ENCODE measurements at places on chromosomes 7 and 10. TPM values are rescaled to one million over a fixed set of nuclear protein-coding genes. Genes with fewer than 3 reads are reported as not detected.

FAM237B gene
- total RNA-seq, result not detected

GRCh38 chr7:100613412-100614175 is 1.3 kb downstream of the MOSPD3 start:
- no peaks in the 10 kb centered on the region for H3K27me3 ChIP-seq
- peak overlapping the region; percentile 82 for H3K4me3 ChIP-seq
- H3K4me1 ChIP-seq, result peaks cover 30% of the 10 kb centered on the region
- no peak for DNase-seq
- no peak overlapping the region for H3K27ac ChIP-seq

DNA sequence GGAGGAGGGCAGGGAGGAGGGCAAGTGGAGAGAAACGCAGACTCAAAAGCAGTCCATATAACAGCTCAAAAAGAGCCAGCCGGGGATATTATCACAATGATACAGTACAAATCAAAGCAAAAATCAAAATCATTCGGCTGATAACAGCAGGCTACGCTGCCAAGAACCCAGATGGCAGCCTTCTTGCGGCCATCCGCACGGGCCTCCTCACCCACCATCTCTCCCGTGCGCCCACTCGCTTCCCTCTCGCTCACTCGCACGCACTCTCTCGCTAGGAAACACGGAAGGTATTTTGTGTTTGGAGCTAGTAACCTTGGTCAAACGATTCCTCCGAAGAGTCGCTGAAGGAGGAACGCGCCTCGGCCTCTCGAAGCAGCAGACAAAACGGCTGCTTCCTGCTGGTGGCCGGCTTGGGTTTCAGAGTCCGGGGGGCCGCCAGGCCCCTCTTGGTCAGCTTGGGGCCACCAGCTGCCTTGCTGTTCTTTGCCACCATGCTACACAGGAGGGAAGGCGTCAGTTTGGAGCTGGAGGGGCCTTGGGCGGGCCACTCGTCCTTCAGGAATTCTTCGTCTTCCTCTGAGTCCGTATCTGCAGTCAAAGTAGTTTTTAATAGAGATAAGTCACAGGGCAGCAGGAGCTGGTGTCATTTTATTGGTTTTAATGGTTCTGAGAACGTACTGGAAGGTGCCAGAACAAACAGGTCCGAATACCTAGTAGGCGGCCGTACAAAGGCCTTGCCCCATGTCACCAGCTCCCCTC is 68.9 kb downstream of the SLC29A4 start:
- no peaks in the 10 kb centered on the region for H3K27me3 ChIP-seq
- no peak overlapping the region for H3K4me3 ChIP-seq
- peaks cover 11% of the 10 kb centered on the region for H3K36me3 ChIP-seq
- no peak overlapping the region for H3K27ac ChIP-seq
- H3K4me1 ChIP-seq, result no peaks in the 10 kb centered on the region

DNA sequence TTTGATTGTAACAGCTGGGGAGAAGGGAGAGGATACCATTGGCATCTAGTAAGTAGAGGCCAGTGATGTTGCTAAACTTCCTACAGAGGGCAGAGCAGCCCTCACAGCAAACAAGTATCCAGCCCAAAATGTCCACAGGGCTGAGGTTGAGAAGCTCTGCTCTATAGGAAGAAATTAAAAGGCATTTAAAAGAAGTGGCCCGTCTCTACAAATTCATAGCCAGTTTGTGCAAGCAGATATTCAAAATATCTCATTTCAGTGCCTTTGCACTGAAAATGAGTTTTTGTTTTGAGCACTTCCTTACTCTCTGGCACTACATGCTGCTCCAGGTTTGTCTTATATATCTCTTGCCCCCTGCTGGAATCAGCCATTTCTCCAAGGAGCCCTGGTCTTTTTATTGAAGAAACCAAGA is 330.0 kb downstream of the BBS9 start:
- DNase-seq, result no peak
- H3K4me3 ChIP-seq, result no peak overlapping the region
- H3K4me1 ChIP-seq, result no peaks in the 10 kb centered on the region
- H3K36me3 ChIP-seq, result no peaks in the 10 kb centered on the region
- no peaks in the 10 kb centered on the region for H3K27me3 ChIP-seq

DNA sequence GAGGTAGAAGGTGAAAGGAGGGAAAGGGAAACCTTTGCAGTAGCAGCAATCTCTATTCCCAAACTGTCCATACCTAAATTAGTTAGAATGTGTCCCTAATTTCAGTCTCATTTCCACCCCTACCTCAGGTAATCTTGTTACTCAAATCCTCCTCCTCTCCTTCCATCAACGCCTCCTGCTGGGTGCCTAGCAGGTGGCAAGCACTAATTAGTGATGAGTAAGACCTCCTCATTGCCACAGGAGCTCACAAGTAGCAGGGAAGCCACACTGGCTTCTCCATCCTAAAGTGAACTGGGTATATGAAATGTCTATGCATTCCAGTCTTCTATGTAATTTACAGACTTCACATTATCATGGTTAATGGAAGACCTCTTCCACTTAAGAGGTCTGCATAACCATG is 25.7 kb upstream of the FAM133B start:
- peaks cover 2% of the 10 kb centered on the region for H3K36me3 ChIP-seq
- no peaks in the 10 kb centered on the region for H3K27me3 ChIP-seq
- H3K27ac ChIP-seq, result no peak overlapping the region

DNA sequence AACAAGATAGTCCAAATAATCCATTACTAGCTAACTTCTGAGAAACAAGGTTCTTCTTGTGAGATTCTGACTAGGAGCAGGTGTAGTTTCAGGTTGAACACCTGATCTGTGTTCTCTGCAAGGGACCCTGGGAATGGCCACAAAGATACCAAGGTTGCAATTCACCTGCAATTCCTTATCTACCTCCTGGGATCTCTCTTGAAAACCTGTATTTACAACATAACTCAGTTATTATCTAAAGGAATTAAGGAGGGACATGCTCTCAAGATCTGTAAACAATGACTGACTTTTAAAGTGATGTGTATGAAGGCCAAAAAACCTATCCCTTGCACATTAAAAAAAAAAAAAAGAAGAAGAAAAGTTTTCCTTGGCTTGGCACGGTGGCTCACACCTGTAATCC is 54.8 kb downstream of the ABLIM1 start:
- no peak overlapping the region for H3K4me3 ChIP-seq
- no peaks in the 10 kb centered on the region for H3K27me3 ChIP-seq
- H3K4me1 ChIP-seq, result no peaks in the 10 kb centered on the region
- H3K27ac ChIP-seq, result no peak overlapping the region
- DNase-seq, result no peak

DNA sequence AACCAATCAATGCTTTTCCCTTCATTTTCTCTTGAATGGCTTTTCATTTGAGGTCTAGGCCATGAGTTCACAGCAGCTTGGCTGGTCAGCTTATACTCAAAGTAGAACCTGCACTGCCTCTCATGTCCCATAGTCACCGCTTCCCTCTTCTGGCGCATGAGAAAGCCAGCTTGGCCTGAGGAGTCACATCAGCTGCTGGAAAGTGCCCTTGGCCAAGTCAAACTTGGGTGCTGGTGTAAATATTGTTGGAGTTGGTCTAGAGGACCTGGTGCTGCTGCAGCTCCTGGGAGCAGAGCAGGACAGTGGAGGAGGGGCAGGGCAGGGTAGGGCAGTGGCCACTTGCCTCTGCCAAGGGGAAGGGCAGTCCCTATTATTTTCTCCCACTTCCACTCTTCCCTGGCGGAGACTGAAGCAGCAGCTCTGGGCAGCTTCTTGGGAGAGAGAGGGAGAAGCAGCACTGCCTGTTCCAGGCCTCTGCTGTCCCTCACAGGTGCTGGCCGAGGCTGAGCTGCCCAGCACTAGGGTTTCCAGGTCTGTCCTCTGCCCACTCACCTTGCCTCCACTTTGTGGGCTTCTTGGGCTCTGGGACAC is 12.8 kb downstream of the UBE2D4 start:
- no peaks in the 10 kb centered on the region for H3K27me3 ChIP-seq
- no peak overlapping the region for H3K4me3 ChIP-seq
- H3K36me3 ChIP-seq, result peaks cover 8% of the 10 kb centered on the region

DNA sequence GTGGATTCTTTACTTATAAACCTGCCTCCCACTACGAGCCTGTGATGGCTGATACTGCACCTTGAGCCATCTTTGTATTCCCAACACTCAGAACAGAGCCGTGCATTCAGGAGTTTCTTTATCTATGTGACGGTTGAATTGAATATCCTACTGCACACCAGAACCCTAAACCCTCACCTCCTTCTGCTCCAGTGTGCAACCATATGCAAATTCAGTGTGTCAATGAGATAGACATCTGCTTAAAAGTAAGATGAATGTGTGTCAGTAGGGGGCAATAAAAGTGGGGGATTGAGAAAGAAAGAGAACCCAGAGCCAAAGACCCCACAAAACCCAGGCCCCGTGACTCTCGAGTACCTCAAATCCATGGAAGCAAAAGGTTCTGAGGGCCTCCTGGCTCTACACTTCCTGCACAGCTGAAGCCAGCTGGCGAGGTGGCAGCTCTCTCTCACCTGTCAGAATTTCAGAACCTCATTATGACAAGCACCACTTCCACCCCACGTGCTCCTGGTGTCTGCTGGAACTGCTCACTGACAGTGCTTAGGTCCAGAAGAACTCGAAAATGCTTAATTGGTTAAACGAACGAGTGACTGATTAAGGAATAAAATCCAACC is 143.3 kb upstream of the GPR26 start:
- H3K4me3 ChIP-seq, result no peak overlapping the region
- H3K4me1 ChIP-seq, result no peaks in the 10 kb centered on the region
- H3K36me3 ChIP-seq, result no peaks in the 10 kb centered on the region
- no peak overlapping the region for H3K27ac ChIP-seq

DNA sequence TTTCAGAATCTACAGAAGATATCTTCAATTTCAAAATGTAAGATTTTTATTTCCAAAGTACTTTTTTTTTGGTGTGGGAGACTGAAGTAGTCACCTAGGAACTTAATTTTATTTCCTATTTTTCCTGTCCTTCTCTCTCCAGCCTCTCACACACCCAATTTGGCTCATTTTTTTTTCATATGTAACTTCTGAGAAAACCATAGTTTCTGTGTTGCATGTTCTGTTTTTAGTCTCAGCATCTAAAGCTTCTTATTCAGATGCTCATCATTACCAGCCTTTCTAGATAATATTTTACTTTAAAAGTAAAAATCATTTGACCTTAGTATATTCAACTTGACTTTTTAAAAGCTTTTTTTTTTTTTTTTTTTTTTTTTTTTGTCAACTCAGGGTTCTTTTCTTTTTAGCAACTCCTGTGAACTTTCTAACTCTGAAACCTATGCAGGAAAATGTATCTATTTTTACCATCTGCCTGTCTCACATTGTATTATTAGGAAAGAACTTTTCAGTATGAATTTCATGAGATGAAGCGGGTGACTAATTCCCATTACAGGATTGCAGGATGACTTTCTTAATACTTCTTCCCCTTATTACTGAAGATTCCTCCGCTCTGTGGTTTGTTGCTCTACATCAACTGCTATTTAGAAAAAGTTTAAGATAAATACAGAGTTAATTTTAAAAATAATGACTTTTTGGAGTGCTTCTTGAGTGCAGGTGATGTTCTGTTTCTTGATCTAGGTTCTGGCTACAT is 73.6 kb upstream of the LSM8 start:
- H3K27me3 ChIP-seq, result no peaks in the 10 kb centered on the region
- no peak for DNase-seq
- no peak overlapping the region for H3K27ac ChIP-seq
- no peaks in the 10 kb centered on the region for H3K4me1 ChIP-seq
- H3K4me3 ChIP-seq, result no peak overlapping the region

GRCh38 chr7:41175435-41175834 is 527.5 kb downstream of the INHBA start:
- no peaks in the 10 kb centered on the region for H3K36me3 ChIP-seq
- no peak overlapping the region for H3K27ac ChIP-seq
- no peak for DNase-seq

DNA sequence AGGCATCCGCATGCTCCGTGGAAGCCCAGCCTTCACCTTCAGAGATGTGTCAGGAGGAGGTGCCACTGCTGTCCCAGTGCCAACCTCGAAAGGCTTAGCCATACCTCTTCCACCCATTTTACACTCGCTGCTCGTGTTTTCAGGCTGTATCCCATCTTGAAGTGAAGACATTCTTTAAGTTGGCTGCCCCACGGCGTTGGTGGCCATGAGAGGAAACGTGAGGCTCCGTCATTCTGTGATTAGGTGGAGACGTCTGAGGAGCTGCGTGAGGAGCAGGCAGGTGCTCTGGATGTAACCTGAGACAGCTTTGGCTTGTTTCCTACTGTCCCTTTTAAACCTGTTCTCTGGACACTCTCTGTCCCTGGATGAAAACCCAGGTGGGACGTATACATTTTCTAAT is 159.9 kb upstream of the RNF32 start:
- peaks cover 5% of the 10 kb centered on the region for H3K27me3 ChIP-seq
- H3K4me3 ChIP-seq, result no peak overlapping the region
- no peaks in the 10 kb centered on the region for H3K4me1 ChIP-seq
- no peak overlapping the region for H3K27ac ChIP-seq

DNA sequence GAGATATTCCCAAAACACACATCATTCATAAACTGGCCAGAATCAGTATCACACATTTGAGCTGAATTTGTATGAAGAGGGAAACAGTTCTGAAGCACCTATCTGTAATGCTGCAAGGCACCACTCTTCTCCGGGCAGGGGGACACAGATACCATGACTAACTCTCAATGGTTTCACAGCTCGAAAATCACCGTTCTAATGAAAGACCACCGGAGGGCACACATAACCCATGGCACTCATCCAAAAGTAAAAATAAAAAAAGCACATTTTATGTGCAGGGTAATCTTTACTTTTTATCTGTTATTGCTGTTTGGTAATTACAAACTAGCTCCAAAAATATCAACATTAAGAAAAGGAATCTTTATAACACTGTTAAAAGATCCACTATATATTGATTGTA is 137.5 kb downstream of the PARD3 start:
- no peaks in the 10 kb centered on the region for H3K36me3 ChIP-seq
- no peaks in the 10 kb centered on the region for H3K4me1 ChIP-seq
- H3K4me3 ChIP-seq, result no peak overlapping the region
- H3K27ac ChIP-seq, result no peak overlapping the region
- no peaks in the 10 kb centered on the region for H3K27me3 ChIP-seq
- no peak for DNase-seq

DNA sequence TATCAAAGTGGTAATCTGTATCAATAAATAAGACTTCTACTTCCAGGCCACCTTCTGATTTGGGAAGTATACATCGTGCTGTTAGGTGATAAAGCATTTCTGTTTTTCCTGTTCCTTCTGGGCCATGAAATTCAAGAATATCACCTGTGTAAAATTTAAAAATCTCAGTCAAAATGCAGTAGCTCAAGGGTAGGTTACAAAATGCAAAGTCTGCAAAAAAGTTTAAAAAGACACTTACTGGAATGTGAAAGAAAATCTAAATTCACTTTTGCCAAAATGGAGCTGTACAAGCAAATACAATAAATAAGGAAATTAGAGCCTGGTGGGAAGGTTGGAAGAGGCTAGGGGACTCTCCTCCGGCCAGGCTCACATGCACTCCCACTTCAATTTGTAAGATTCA is 26.7 kb downstream of the XRCC2 start:
- no peak overlapping the region for H3K27ac ChIP-seq
- no peaks in the 10 kb centered on the region for H3K4me1 ChIP-seq
- DNase-seq, result no peak
- no peak overlapping the region for H3K4me3 ChIP-seq
- H3K27me3 ChIP-seq, result no peaks in the 10 kb centered on the region

DNA sequence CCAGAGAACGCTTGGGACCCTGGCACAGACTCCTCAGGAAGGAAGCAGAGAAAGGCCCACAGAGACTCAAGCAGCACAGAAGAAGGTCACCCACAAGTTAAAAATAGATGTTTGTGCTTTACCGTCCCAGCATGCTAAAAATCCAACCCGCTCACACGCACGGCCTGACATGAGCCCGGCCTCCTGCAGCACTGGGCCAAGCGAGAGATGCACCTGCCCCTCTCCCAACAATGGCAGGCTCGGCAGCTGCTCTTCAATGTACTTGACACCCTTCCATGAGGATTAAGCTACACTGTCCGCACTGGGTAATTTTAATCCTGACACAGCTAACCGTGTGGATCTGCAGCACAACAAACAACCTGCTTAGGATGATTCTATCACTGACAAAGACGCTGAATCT is 9.3 kb downstream of the DIP2C start:
- no peaks in the 10 kb centered on the region for H3K36me3 ChIP-seq
- no peak overlapping the region for H3K4me3 ChIP-seq
- no peaks in the 10 kb centered on the region for H3K27me3 ChIP-seq
- no peak for DNase-seq

All from T-cell (primary cell).